ENCODE measurements at places on chromosomes 2 and 18.
A peak's percentile ranks its signal among the peaks of the same experiment; 100 is the strongest.

GRCh38 chr2:46325182-46325928, 28.1 kb downstream of the EPAS1 start:
- DNase-seq, result no peak

DNA sequence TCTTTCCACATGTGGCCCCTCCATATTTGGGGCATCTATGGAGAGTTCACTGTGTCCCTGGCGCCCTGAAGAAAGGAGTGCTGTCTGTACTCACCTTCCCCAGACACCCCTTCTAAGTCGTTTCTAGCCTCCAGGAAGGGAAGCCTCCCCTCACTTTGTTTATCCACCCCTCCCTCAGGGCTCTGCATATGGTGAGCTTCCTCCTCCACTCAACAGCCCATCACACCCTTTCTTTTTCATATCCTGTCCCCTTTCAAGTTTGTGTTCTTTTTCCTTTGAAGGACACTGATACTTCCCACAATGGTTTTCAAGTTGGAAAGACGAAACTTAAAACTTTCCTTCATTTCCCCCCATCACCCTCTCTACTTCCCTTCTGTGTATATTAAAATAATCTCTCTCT, 291.4 kb upstream of the POU3F3 start:
- no peak for DNase-seq

- no peak for DNase-seq
Measured at GRCh38 chr18:74381621-74382295, 66.1 kb downstream of the C18orf63 start.

DNA sequence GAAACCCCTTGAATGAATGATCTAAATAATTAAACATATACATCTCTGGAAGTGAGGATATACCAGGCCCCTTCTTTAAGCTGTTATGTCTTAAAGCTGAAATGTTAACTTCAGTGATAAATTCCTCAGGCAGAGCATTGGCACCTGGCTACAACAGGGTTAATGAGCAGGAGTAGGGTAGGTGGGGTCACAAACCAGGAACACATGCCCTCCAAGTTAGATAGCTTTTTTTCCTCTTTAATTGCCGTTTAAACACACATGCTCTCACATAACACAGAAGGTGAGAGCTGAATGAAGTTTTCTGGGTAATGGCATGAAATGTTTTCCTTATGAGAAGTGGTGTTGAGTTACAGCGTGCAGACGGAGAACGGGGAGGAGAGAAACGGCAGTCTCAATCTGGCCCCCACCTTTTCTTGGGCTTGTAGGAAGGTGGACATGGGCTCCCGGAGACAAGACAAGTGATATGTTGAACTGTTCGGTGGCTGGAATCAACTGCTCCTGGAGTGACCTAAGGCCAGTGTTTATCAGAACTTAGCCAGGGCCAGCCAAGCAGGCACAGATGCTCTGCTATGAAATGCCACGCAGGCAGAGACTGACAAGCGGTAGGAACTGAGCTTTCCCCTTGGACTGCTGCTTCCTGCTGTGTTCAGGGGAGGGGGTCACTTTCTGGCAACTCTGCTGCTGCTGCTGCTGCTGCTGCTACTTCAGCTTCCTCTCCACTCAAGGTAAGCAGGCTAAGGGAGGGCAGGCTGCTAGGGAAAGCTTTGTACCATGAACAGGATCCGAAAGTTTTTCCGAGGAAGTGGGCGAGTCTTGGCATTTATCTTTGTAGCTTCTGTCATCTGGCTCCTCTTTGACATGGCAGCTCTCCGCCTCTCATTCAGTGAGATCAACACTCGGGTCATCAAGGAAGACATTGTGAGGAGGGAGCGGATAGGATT, at the start of gene GALNT5:
TSS of gene GALNT5 (plus strand) at position 394 of the 941 bp plus-strand sequence. CDS start at position 772, 378 bp downstream.
- DNase-seq, result no peak

GRCh38 chr2:62215306-62216064, 19.6 kb downstream of the B3GNT2 start:
- no peak for DNase-seq

DNA sequence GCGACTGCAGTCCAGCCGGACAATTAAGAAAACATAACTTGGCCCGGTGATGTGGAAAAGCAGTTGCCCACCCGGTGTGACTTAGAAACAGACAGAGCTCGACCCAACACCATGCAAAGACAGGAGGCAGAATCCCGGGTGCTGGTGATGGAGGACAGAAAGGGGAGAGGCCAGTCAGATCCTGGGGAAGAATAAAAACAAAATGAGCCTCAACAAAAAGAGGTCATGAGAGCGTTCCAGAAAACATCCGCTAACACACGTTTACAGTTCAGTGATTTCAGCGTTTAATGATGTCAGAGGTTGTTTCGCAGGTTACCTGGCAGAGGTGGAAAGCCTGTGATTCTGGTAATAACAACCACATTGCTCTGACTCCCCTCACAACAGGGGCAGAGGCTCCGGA, 111.9 kb downstream of the OSR1 start:
- DNase-seq, result no peak

- peak; percentile 14 for DNase-seq
Measured at GRCh38 chr2:232668805-232669444, 28.2 kb upstream of the GIGYF2 start.

DNA sequence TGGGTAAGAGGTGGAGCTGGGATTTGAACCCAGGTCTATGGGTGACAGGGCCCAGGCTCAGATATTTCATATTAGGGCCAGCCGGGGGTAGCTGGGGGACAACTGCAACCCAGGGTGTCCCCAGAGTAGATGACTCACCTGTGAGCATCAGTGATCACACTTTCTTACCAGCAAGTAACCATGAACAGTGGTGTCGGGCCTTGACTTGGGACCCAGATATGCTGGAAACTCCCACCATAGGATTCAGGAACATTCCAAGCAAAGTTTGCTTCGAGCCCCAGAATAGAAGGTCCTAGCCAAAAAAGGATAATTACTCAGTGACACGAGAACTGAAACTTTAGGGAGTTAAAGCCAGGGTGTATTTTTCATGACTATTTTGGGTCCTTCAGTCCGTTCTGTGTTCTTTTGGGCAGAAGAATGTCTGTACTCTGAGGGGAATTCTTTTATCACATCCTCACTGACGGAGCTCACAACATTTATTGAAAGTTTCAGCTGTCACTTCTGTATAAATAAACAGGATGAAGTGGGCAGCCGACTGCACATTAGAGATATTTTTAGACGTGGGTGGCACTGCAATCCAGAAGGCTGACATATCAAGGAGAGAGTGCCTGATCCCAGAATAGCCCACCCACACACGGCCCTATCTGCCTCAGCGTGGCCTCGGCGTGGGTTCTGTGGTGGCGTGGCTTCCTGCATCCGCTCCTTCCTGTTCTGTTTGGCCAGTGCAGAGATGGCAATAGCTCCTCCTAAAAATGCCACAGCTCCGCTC, 45.6 kb downstream of the RAMP1 start:
- no peak for DNase-seq

DNA sequence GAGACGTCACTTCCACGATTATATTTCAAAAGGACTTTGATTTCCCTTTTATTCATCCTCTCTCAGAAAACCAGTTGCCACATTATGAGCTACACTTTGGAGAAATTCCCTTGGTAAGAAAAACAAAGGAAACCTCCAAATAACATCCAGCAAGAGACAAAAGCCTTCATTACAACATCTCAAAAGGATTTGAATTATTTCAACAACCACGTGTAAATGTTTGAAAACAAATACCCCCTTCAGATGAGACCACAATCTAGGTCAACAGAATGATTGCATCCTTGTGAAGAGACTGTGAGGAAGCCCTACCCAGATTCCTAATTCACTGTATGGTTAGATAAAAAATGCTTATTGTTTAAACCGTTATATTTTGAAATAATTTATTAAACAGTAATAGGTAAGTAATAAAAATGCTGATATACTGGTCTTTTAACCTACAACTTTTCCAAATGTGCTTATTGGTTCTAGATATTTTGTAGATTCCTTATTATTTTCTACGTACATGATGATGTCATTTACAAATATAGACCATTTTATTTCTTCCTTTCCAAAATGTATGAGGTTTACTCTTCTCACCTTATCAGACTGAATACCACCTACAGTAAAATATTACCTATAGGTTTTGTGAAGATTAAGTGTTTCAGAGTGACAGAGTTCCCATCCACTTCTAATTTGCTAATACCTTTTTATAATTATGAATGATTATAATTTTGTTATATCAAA, 922.7 kb upstream of the CHAC2 start:
- no peak for DNase-seq

All from amygdala (tissue), 56 donors.